ENCODE measurements at places on chromosomes 11 and 22. TPM values are rescaled to one million over a fixed set of nuclear protein-coding genes. Genes with fewer than 3 reads are reported as not detected.

C22orf31 gene
- total RNA-seq = 0.32 TPM

ABCC8 gene
- total RNA-seq = 2.1 TPM

GRCh38 chr11:24093375-24093774, 403.5 kb upstream of the LUZP2 start:
- no peaks in the 10 kb centered on the region for H3K27me3 ChIP-seq
- no peaks in the 10 kb centered on the region for H3K4me1 ChIP-seq
- no peak for DNase-seq
- H3K27ac ChIP-seq = no peak overlapping the region
- no peaks in the 10 kb centered on the region for H3K36me3 ChIP-seq

DNA sequence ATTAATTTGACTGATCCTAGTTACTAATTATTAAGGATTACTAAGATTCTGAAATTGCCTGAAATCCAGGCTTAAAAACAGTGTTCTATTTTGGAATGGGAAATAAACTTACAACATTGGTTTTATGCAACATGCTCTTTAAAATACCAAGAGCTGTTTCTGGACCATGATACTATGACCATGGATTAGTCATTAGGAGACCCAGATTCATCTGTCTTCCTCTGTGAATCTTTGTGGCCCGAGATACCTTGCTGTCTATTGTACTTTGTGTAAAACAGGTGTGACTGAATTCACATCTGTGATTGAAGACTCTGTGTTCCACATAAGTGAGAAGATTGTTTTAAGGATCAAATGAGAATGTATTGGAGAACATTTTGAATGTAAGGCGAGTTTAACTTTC, 98.8 kb downstream of the HSD17B12 start:
- H3K36me3 ChIP-seq = no peaks in the 10 kb centered on the region
- DNase-seq = no peak
- H3K4me3 ChIP-seq = no peak overlapping the region
- H3K4me1 ChIP-seq = no peaks in the 10 kb centered on the region
- no peaks in the 10 kb centered on the region for H3K27me3 ChIP-seq

- H3K4me1 ChIP-seq = no peaks in the 10 kb centered on the region
- no peaks in the 10 kb centered on the region for H3K27me3 ChIP-seq
- no peaks in the 10 kb centered on the region for H3K36me3 ChIP-seq
- no peak overlapping the region for H3K27ac ChIP-seq
- no peak overlapping the region for H3K4me3 ChIP-seq
These were observed 40.0 kb upstream of the TCF20 start for GRCh38 chr22:42310291-42311015.

- no peak overlapping the region for H3K4me3 ChIP-seq
- no peaks in the 10 kb centered on the region for H3K4me1 ChIP-seq
- H3K27ac ChIP-seq = no peak overlapping the region
- no peak for DNase-seq
- H3K27me3 ChIP-seq = no peaks in the 10 kb centered on the region
- no peaks in the 10 kb centered on the region for H3K36me3 ChIP-seq
These were observed 59.3 kb upstream of the TTLL12 start for GRCh38 chr22:43246188-43246587.
